ENCODE measurements at places on chromosomes 12 and 14.

GRCh38 chr12:42921741-42922504 lies 332.4 kb upstream of the PRICKLE1 start:
- no peak for DNase-seq

- DNase-seq, result no peak
Observed at GRCh38 chr14:47674148-47674542, 1.3 kb downstream of the MDGA2 start.

- no peak for DNase-seq
Observed at GRCh38 chr12:67876305-67876915, 112.8 kb upstream of the IFNG-AS1 start.

GRCh38 chr12:49703647-49704137 lies 3.5 kb downstream of the FMNL3 start:
- peak; percentile 21 for DNase-seq

DNA sequence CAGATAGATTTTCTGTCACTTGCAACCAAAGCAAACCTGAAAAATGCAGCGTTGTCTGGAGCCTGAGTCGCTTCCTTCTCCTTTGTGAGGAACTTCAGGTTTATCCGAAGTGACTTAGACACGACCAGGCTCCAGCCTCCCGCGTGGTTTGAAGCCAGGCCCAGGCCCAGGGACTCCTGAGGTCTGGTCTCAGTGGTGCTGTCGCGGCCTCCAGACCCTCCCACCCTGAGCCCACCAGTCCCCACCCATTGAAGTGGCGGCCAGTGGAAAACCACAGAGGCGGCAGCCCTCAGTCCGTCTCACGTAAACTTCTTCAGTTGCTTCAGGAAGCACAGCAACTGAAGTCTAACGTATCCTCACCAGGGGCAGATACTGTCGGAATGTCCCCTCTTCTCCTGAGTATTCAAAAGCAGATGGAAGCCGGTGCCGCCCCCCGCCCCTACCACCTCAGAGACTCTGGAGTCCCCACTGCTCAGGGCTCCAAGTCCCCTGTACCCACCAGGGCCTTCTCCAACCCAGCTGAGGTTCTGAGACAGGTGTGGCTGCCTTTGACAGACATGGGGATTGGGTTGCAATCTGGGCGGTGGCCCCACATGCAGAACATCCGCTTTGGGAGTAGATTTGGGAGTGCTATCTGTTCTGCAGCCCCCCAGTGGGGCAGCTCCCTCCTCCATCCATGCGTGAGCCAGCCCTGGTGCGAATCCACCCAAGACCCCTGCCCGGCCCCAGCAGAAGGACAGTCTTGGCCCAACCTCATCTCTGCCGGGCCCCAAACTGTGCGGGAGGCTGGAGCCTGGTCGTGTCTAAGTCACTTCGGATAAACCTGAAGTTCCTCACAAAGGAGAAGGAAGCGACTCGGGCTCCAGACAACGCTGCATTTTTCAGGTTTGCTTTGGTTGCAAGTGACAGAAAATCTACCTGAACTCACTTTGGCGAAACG lies 26.6 kb upstream of the GALNT9 start:
- no peak for DNase-seq

DNA sequence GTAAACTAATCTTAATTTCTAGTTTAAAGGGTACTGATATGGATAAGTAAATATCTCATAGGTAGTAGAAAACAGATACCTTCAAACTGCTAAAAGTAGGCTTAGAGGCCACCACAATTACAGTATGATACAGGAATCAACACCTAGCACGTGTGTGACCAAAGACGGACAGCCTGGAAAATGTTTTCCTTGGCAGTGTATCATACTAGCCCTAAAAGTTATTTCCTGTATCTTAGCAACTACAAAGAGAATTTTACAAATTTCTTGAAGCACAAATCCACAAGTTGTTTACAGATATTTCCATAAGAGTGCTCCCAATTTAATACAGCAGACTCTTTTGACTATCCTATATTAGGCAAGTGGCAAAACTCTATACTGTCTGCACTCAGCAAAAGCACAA lies 106.0 kb downstream of the ITPR2 start:
- DNase-seq, result no peak

GRCh38 chr12:49038291-49038955 lies 19.8 kb upstream of the PRKAG1 start:
- DNase-seq, result no peak

DNA sequence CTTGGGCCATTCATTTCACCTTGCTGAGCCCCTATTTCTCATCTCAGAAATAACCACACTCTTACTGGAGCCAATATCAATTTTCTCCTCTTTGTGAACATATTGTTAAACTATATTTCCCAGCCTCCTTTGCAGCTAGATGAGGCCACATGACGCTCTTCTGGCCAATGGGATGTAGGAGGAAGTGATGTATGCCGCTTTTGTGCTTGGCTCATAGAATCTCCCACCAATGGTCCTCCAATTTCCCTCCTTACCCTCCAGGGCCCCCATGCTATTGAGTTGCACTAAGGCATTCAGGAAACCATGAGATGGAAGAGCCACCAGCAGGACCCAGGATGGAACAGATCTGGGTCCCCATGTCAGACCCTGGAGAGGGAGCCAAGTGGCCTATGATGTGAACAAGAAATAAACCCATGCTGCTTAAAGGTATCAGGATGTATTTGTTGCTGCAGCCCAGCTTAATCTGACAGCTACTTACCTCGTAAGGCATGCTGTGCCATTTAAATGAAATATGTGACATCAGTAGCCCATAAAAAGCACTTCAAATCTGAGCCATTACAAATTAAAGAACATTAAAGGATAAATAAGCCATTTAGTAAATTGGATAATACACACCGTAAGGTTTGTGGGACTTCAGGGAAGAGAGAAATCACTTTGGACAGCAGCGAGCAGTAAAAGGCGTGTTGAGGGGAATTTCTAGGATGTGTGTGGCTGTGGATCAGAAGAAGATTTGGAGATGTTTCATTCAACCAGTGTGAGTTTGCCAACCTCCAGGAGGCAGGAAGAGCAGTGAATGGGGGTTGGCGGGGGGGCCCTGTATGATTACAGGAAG lies 24.4 kb upstream of the BDKRB2 start:
- DNase-seq, result no peak

DNA sequence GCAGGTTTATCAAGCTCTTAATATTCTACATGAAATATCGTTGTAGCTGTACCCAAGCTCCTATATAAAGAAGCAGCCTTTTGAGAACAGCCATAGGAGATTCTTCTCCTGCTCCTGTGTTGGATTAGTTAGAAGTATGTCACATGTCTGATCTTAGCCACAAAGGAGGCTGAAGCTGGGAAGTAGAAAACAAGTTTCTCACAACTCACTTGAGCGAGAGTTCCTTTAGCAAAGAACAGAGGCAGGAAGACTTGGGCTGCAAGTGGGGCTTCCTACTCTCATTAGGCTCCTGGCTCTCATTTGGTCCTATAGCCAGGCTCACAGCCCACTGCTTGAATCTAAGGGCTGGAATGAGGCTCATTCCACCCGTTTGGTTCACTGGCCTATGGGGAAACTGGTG lies 281.9 kb downstream of the BTG1 start:
- no peak for DNase-seq
